Stimulated activated CD4-positive, alpha-beta T cell treated with anti-CD3 and anti-CD28 coated beads, Interleukin-4, amount 100 ng/mL, for 4 hours (primary cell): ENCODE measurements at places on chromosomes 13 and 19.
A peak's percentile ranks its signal among the peaks of the same experiment; 100 is the strongest.

- DNase-seq, result no peak
Observed at GRCh38 chr19:11580116-11580515, 2.7 kb upstream of the ACP5 start.

DNA sequence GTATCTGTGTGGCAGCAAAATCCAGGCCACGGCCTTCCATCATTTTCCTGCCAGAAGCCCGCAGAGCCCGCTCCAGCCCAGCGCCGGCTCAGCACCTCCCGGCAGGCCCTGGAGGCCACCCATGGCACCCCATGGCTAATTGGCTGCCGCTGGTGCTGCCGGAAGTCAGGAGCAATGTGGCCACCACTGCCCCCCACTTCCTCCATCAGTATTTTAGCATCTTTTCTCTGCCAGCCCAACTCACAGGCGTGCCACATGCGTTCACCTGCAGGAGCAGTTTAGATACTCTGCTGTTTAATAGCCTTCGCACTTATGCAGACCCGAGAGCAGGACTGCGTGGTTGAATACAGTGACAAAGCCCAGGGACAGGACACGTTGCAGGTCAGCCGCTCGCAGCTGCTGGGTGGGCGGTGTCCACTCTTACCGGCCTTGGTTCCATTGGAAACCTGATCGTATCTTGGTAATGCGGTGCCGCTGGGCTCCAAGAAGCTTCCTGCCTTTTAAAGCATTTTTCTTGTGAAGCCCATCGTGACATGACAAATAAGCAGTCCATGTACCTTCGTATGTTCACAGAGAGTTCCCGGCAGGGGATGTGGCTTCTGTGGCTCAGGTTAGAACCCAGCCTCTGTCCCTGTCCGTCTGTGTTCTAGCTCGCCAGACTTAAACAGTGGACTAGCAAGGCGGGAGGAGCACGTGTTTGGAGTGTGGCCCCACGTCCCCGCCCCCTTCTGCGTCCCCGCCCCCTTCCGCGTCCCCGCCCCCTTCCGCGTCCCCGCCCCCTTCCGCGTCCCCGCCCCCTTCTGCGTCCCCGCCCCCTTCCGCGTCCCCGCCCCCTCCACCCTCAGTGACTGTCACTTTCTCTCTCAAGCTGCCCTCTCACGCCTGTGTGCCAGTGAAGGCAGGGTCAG, 162.0 kb upstream of the SOX1 start:
- no peak for DNase-seq

- DNase-seq, result no peak
Observed at GRCh38 chr19:45249261-45250033, 1.6 kb upstream of the MARK4 start.

GRCh38 chr19:45234089-45234869, 10.9 kb downstream of the EXOC3L2 start:
- DNase-seq, result no peak

- DNase-seq, result no peak
Observed at GRCh38 chr13:35888457-35888883, 242.7 kb downstream of the DCLK1 start.

DNA sequence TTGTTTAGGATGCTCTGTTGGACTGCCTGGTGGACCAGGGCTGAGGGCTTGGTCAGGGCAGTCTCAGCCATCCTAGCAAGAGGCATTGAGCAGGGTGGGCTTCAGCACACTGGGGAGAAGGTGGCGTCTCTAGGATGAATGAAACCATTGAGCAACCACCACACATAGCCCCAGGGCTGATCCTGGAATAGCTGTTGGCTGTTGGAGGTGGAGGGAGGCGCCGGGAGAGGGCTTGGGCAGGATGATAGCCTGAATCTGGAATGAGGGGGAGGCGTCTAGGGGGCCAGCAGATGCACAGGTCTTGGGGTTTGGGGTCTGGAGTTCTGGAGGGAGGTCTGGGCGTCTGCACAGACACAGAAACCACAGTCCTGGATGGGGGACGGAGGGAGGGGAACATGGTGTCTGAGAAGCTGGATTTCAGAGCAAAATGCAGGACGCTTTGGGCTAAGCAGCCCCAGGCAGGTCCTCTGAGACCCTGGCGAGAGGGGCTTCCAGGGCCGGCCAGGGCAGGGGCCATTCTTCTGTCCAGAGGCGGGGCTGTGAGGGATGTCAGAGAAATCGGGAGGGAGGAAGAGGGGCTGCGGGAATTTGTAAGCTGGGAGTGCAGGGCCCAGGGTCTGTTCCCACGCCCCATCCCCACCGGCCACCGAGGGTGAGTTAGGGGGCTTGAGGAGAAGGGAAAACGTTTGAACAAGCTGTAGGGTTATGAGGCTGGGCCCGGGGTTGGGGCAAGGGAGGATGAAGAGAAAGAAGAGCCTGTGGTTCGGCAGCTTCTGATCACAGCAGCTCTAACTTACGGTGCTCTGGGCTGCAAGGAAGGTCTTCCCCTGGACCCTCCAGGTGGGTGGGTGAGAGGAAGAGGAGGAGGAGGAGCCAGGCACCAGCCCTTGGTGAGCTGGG, 5.2 kb downstream of the TRAPPC5 start:
- DNase-seq, result no peak

GRCh38 chr19:29533578-29534544, 8.1 kb downstream of the VSTM2B start:
- DNase-seq, result no peak

DNA sequence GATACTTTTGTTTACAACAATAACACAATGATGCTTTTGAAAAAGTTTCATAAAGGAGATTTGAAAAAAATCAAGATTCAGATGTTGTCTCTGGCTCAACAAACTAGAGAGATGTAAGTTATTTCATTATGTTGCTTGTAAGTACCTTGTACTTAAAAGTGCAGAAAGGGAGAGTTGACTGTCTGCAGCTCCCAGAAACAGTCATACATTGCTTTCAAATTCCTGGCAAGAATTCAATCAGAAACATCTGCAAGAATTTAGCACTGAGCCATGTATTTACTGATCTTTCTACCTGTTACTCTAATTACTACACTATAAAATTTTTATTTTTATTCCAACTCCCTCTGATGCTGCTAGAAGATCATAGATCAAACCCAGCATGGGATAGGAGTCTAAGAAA, 1261.3 kb upstream of the SPRY2 start:
- no peak for DNase-seq

- DNase-seq, result no peak
Observed at GRCh38 chr13:98536729-98537128, 40.2 kb downstream of the STK24 start.

DNA sequence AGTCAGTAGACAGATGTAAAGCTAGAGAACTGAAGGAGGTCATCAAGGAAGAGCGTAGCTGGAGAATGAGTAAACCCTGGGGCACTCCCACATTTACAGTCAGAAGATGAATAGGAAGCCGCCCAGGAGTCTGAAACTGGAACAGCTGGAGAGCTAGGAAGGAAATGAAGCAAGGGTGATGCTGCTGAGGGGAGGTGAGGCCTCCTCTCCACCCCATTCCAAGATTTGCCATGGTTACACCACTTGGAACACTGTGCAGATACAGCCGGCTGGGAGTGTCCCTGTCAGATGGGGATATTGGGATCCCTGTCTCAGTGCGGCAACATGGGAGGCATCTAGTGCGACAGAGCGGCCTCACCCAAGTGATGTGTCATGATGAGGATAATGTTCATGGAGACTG, 51.8 kb upstream of the GPI start:
- no peak for DNase-seq

DNA sequence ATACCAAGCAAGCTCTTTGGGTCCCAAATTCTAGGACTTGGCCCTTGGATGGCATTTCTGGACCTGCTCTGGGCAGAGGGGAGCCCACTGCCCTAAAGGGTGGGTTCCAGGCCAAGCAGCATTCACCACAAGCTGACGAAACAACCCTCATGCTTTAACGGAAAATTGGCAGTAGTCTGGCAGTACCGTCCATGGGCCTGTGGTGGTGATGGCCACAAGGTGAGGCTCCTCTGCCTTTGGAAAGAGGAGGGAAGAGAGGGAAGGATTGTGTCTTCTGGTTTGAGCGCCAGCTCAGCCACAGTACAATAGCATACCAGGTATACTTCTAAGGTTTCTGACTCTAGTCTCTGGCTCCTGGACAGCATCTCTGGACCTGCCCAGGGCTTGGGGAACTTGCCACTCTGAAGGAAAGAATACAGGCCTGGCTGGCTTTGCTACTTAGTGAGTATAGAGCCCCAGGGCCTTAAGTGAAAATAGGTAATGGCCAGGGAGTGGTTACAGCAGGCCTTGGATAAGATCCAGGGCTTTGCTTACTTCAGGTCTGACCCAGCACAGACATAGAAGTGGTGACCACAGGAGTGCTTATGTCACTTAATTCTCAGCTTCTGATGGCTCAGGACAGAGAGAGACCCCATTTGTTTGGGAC, 595.5 kb downstream of the LMO7 start:
- DNase-seq, result no peak

DNA sequence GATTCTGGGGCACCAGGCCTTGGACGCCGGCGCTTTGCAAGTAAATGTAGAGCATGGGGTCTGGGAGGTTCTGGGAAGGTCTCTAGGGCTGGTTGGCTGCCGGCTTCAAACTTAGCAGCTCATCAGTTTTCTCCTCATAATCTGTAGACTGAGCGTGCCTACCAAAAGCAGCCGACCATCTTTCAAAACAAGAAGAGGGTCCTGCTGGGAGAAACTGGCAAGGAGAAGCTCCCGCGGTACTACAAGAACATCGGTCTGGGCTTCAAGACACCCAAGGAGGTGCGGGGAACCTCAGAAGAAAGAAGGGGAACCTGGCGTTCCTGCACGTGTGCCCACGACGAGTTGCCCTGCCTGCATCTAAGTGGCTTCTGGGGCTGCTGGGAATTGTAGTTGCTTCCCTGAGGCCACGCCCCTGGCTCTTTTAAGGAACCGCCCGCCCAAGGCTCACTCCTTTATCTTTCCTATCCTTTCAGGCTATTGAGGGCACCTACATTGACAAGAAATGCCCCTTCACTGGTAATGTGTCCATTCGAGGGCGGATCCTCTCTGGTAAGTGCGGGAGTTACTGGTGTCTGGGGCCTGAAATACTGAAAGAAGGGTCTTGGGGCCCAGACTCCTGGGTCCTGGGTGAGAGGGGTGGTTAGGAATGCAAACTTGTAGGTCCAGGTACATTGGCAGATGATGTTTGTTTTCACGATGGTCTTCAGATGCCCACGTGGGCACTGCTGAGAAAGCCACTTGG, 984 bp downstream of the RPS11 start:
- peak; percentile 68 for DNase-seq

DNA sequence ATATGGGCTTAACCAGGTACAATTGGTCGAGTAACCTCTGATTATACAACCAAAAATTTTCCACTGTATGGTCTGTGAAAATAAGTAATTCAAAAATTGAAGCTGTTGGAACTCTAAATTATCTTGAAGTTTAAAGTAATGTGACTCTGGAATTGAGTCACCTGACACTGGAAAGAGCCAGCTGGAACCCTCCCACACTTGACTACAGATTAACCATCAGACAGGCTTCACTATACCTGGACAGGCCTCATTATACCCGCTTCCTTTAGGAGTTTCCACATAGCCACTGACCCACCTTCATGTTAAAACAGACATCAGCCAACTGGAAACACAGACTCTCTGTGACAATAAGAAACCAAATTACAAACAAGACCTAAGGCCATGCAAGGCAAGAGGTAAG, 1.3 kb downstream of the ZNF433 start:
- DNase-seq, result no peak

GRCh38 chr19:34772697-34773554, at the start of gene ZNF599:
Gene ZNF599, minus strand, starts transcription at chr19:34773215. Its CDS starts 374 bp downstream, at chr19:34772841.
- DNase-seq, result peak; percentile 89

- DNase-seq, result no peak
Observed at GRCh38 chr13:52797176-52797575, 51.3 kb downstream of the PCDH8 start.

- no peak for DNase-seq
Observed at GRCh38 chr19:29881386-29881785, 60.7 kb upstream of the URI1 start.

GRCh38 chr13:73956795-73957408, 177.3 kb downstream of the KLF12 start:
- DNase-seq, result no peak

DNA sequence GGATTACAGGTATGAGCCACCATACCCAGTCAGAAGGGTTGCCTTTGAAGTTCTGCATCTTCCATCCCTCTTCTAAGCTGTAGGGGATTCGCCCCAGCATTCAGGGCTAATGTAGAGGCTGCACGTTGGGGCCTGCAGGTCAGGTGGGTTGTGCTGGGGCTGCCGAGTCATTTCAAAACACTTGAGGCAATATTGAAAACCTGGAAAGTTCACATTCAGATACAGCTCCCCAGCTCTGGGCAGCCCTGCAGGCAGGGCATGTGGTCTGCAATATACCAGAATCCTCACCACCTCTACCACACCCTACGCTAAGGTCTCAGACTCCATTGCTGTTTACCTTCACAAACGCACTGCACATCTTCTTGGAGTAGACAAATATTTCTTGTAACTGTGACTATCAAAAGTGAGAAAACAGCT, 24.6 kb downstream of the CCNE1 start:
- no peak for DNase-seq

DNA sequence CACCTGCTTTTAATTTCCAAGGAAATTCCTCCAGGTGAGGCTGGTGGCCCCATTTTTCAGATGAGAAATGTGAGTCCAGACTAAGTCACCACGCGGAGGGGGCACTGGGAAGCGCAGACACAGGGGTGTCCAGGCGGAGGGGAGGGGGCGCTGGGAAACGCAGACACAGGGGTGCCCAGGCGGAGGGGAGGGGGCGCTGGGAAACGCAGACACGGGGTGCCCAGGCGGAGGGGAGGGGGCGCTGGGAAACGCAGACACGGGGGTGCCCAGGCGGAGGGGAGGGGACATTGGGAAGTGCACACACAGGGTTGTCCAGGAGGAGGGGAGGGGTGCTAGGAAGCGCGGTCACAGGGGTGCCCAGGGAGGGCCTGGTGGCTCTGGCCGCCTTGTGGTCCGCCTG, 3.5 kb downstream of the GRK1 start:
- DNase-seq, result no peak

DNA sequence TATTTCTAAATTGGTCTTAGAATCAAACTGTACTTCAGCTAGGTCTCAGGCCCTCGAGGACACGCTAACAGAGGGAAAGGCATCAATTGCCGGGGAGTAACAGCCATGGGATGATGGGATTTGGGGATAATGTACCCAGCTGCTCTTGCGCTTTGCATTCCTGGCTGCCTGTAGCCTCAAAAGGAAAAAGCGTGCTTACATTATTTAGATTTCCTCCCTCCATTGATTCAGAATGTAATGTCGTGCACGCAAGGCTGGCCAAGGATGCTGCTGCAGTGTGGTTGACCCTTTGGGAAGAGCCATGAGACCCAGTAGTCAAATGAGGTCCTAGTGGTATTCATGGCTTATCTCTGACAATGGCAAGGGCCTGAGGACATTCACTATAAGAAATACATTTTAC, 95.1 kb downstream of the SLC7A1 start:
- no peak for DNase-seq
